ENCODE measurements at places on chromosomes 13 and 19. TPM values are rescaled to one million over a fixed set of nuclear protein-coding genes. Genes with fewer than 3 reads are reported as not detected.

DNA sequence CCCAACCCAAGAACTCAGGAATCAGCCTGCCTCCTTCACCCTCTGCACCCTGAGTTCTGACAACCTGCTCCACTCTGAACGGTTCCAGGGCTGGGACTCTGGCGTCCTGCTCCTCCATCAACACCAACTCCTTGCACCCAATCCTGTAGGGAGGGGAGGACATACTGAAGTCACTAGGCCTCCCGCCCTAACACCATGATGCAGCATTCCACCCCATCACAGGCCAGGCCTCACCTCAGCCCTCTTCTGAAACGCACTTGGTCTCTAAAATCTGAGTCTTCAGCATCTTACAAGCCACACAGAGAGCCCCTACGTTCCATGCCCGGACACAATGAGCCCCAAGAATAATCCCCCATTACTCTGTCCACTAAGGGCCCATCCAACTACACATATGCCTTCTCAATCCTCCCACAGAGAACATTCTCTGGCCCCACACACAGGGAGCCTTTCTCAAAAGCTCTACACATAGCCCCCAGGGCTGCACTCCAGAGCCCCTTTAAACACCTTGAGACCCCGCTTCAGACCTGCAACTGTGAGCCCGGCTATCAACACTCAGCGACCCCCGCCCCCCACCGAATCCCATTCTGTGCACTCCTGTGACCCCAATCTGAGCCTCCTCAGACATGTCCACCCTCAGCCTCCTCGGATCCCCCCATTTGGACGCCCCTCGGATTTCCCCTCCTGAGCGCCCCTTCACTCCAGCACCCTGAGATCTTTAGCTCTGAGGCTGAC, 567 bp downstream of the ALKBH6 start:
- H3K27me3 ChIP-seq = no peaks in the 10 kb centered on the region
- peaks cover 36% of the 10 kb centered on the region for H3K4me1 ChIP-seq
- DNase-seq = no peak
- peaks cover 5% of the 10 kb centered on the region for H3K36me3 ChIP-seq
- H3K4me3 ChIP-seq = peak overlapping the region; percentile 96

DNA sequence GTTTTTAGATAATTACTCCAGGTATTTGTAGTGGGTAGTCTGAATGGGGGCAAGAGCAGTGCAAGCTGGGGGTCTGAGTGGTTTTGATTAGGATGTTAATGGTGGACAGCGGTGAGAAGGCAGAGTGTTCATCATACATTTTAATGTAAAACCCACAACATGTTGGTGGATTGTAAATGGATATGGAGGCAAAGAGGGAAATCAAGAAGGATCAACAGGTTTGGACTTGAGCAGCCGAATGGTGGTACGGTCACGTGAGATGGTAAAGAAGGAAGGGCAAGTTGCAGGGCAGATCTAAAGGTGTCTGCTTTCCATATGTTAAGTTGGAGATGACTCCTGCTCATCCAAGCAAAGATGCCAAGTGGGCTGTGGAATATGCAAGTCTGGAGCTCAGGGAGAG, 9.5 kb downstream of the ZNF30 start:
- H3K4me3 ChIP-seq = no peak overlapping the region
- no peak for DNase-seq
- H3K36me3 ChIP-seq = peaks cover 62% of the 10 kb centered on the region
- no peaks in the 10 kb centered on the region for H3K4me1 ChIP-seq
- H3K27me3 ChIP-seq = no peaks in the 10 kb centered on the region
- H3K27ac ChIP-seq = no peak overlapping the region

GRCh38 chr13:107360010-107360409, 792.1 kb upstream of the ARGLU1 start:
- H3K4me3 ChIP-seq = no peak overlapping the region
- no peaks in the 10 kb centered on the region for H3K4me1 ChIP-seq
- H3K27me3 ChIP-seq = no peaks in the 10 kb centered on the region
- no peak for DNase-seq
- H3K27ac ChIP-seq = no peak overlapping the region

DNA sequence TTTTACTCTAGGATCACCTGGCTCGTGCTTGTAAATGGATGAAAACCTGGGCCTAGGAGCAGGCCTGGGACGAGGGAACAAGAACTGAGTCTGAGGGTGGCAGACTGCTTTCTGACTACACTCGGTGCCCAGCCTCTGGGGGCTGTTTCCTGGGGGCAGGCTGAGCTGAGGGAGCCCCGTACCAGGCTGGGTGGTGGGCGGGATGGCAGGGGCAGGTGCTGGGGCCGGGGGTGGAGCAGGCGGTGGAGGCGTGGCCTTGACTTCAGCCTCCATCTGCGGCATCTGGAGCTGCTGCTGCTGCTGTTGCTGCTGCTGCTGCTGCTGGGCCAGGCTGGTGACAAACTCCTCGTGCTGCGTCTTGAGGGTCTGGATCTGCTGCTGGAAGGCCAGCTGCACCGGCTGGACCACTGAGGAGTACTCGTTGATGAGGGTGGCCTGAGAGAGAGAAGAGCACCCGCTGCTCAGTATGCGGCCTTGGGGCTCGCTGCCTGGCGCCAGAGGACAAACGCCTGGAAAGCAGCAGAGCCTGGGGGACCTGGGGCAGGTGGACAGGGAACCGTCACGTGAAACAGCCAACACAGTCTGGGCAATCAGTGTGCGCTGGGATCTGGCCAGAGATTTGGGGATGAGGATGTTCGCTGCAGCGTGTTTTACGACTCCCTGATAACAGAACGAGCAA, 12.6 kb downstream of the CHERP start:
- no peak overlapping the region for H3K27ac ChIP-seq
- H3K27me3 ChIP-seq = no peaks in the 10 kb centered on the region
- H3K4me3 ChIP-seq = no peak overlapping the region
- no peak for DNase-seq
- peaks cover 45% of the 10 kb centered on the region for H3K36me3 ChIP-seq
- no peaks in the 10 kb centered on the region for H3K4me1 ChIP-seq

The ZNF701 gene
- total RNA-seq = 21.5 TPM

The GRIK5 gene
- 1.6 TPM for total RNA-seq

GRCh38 chr19:29940971-29941585, 961 bp upstream of the URI1 start:
- H3K27me3 ChIP-seq = no peaks in the 10 kb centered on the region
- no peak overlapping the region for H3K27ac ChIP-seq
- peaks cover 30% of the 10 kb centered on the region for H3K36me3 ChIP-seq
- H3K4me3 ChIP-seq = peak overlapping the region; percentile 96

The SHANK1 gene
- not detected for total RNA-seq

The MOB3A gene
- total RNA-seq = 148 TPM

The LGALS14 gene
- 0.80 TPM for total RNA-seq

The HOMER3 gene
- 0.62 TPM for total RNA-seq

- H3K27me3 ChIP-seq = no peaks in the 10 kb centered on the region
- no peaks in the 10 kb centered on the region for H3K4me1 ChIP-seq
- no peak overlapping the region for H3K27ac ChIP-seq
- peaks cover 4% of the 10 kb centered on the region for H3K36me3 ChIP-seq
- DNase-seq = no peak
These were observed 9.2 kb downstream of the JOSD2 start for GRCh38 chr19:50501568-50502475.

- peaks cover 32% of the 10 kb centered on the region for H3K4me1 ChIP-seq
- peak overlapping the region; percentile 92 for H3K27ac ChIP-seq
- H3K36me3 ChIP-seq = peaks cover 27% of the 10 kb centered on the region
- DNase-seq = peak; percentile 53
- H3K27me3 ChIP-seq = no peaks in the 10 kb centered on the region
These were observed 922 bp downstream of the PLEKHG2 start for GRCh38 chr19:39413272-39413910.

The ZNF154 gene
- 4.4 TPM for total RNA-seq
